ENCODE measurements at places on chromosomes 2 and 18.

DNA sequence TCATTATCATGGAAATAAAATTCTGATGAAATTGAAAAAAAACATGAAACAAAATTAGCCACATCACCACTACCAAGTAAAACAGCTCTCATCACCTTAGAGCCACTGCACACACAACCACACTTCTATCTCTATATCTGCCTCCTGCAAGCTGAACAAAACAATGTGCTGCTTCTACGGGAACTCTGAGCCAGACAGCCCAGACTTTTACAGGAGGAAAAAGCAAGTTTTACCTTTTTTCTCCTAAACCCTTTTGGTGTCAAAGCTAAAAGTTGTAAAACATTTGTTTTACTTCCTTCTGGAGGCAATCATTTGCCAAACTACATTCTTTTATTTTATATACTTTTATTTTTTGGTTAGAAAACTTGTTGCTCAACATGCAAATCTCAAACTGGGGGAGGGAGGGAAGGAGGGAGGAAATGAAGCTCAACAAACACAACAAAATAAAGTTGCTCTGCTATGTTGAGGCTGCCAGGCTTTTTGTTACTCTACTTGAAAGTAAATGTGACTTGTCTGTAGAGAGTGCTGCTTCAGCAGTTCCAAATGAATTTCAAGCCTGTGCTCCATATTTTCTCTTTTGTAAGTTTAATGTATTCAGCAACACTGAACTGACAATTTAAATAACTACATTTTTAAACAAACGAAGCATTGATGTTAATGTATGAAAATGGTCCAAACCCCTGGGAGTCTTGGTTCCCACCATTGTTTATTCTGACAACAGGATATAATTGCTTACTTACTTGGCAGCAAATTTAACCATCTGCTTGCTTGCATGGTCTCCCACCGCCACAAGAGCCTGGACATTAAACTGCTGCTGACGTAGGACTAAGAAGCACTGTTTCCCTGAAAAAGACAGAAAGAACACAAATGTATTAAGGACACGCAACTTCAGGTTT, 24.5 kb downstream of the DARS1 start:
- DNase-seq, result peak; percentile 41

- no peak for DNase-seq
These were observed 1.8 kb upstream of the ZEB2 start for GRCh38 chr2:144521686-144522085.

DNA sequence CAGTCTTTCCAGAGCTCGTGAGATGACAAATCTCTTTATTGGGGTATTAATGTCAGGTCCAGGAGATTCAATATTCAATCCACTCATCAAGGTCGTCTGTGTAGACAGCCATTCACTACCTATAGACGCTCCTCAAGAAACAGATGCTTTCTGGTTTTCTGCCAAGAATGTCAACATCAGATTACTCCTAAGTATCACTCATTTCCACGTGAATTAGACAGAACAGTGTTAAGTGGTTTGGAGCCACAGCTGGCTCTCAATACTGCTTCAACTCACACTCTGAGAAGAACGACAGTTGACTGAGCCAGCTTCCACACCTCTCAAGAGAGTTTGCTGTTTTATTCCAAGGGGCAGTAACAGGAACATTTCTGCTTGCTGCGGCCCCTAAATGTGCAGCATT, 113.5 kb upstream of the NEDD4L start:
- no peak for DNase-seq

- DNase-seq, result no peak
These were observed 43.0 kb upstream of the EFEMP1 start for GRCh38 chr2:55966401-55967118.

- DNase-seq, result no peak
These were observed 86.4 kb upstream of the FN1 start for GRCh38 chr2:215522237-215522636.
